ENCODE measurements at places on chromosomes 7 and 10. TPM values are rescaled to one million over a fixed set of nuclear protein-coding genes. Genes with fewer than 3 reads are reported as not detected.

GRCh38 chr10:3755440-3756359, 29.3 kb downstream of the KLF6 start:
- no peak for DNase-seq

DNA sequence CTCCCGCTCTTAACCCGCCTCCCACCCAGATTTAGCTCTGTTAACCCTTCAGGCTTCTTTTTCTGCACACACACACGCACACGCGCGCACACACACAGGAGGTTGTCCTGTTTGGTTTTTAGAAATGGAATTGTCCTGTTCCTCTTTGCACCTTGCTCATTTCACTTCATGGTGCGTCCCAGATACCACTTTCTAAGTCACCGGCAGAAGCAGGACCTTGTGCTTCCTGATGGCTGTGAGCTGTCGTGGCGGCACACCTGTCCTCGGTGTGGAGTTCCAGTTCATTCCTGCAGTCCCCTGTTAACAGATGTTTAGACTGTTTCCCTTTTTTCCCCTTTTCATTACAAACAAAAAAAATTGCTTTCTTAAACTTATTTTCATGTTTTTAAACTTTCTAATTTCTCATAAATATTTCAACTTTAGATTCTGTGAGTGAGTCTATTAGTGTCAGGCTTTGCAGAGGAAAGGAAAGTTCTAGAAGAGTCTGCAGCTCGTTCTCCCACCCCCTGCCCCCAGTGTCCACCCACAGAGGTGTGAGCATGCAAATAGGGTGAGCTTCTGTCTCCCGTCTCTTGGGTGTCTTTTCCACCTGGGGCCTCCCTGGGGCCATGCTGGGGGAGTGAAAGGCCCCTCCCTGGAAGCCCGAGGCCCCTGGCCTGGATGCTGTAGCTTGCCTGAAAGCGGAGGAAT, 85.5 kb downstream of the LHPP start:
- DNase-seq: no peak

DNA sequence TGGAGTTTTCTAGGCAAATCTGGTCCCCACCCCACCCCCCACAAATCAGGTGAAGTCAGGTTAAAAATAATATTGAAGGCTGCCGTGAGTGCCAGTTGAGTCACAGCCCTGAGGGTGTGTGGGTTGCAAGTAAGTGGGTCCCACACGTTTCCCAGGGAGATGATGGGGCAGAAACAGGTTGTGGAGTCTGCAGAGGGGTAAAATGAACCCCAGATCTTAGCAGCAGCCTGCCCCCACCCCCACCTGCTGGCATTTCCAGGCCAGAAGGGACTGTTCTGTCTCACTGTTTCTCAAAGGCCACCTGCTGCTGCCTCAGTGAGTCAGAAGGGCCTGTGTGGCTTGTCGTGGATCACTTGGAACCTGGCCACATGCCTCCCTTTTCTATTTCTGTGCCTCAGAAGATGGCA, 59.8 kb upstream of the SMNDC1 start:
- DNase-seq: no peak

DNA sequence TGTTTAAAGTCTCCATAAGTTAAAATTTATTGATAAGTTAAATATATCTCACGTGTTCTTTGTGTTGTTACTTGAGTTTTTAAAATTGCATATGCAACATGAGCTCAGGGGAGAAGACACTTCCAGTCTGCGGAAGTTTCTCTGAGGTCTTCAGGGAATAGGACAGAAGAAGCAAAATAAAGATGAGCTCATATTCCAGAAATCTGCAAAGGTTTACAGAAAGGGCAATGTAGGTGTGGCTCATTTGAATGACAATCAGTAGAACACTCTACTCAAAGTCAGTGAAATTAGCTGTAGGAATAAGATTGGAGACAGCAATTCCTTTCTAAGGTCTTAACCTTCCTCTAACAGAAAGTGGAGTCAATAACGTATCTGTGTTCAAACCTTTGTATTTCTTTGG, 53.7 kb downstream of the CACNA2D1 start:
- no peak for DNase-seq

DNA sequence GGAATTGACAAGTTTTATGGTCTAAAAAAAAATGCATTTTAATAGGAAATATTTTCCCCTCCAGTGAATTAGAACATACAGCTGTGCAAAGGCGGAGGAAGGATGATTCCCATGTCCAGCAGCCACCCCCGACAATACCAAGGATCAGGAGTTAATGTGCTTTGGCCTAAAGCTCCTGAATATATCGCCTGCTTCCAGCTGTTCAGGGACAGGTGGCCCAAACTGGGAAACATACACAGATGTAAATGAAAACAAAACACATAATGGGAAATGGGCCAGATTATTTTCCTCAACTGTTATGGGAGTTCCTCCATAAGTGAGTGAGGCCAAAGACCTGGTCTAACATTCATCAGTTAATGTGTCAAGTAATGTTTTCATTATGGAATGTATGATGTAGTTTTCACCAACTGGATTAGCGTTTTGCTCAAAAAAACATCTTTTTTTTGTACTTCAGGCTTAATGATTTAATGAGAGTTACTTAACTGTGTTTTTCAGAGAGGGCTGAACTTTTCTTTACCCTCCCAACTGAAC, 55.1 kb upstream of the LAMB1 start:
- no peak for DNase-seq

DNA sequence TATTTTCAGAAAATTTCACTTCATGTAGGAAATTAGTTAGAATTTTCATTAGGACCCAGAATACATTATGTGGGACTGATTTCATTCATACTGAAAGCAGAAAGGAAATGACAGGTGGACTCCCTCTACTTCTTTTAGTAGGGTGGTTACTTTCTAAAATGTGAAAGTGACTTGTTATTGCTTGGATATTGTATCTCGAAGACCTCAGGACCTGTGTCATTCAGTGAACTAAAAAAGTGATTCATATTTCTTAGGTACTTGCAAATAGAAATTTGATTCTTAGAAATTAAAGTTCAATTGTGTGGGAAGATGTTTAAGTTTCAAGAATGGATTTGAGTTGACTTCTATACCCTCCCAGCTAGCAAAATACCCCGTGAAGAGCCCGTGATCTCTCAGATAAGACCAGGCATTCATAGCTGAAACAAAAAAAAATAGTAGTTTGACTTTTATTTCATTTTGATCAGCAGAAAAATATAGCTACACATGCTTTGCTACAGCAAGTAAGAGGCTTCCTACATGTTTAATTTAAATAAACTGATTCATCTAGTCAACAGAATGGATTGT, 1037.1 kb downstream of the GATA3 start:
- DNase-seq: no peak

- DNase-seq: no peak
Observed at GRCh38 chr10:124717911-124718741, 26.1 kb downstream of the FAM53B start.

GRCh38 chr7:94417901-94418300, 23.2 kb downstream of the COL1A2 start:
- DNase-seq: no peak

DNA sequence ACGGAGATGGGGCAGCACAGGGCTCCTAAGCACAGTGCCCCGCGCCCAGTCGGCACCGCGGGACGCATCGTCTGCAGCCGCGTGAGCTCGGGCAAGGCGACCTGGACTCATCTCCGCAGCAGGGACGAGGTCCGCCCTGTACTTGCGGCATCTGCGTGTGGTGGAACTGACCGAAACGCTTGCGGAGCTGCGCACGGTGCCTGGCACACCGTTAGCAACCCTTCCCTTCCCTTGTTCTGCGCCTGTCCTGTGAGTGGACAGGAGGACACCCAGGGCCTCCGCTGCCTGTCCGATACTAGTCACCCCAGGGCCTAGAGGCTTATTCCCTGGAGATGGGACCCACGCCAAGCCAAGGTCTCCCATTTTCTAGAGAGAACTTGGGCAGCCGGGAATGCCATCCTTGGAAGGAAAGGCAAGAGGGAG, 98.5 kb downstream of the WDR11 start:
- no peak for DNase-seq

DNA sequence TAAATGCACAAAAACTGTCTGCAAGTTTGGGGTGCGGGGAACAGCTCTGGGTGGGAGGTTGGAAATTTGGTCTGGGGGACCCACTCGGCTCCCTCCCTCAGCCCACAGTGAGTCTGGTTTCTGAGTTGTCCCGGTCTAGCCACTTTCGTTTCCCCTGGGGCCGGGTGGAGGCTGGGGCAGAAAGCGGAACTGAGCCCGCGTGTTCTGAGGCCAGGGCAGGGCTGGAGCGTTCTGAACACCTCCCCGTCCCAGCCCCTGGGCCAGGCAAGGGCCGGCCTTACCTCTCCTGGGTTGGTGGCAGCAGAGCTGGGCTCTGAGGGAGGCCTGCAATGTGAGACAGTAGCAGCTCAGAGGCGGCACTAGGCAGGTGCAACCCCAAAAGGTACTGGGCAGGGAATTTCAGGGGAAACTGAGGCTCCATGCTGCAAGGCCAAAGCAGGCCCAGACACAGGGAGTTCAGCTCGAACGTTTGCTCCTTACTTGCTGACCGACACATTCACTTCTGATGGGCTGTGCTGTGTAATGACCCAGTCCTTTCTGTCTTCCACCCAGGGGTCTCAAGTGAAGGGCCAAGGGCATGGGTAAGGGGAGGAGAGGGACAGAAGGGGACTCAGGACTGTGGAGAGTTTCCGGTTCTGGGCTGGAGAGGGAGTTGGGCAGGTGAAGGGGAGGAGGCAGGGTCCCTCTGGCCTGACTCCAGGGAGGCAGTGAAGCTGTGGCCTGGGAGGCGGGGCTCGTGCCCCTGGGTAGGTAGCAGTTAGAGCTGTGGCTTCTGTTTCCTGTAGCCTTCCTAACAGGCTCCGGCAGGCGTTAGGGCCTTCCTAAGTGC, 3.0 kb downstream of the IRF5 start:
- DNase-seq: no peak

Gene ADAM22
- 32.5 TPM for total RNA-seq

Gene ADRA2A
- total RNA-seq: 3.6 TPM

Gene AUTS2
- 87.7 TPM for total RNA-seq
